ENCODE measurements at places on chromosomes 11 and 22. TPM values are rescaled to one million over a fixed set of nuclear protein-coding genes. Genes with fewer than 3 reads are reported as not detected.

The RTN4R gene
- 1.2 TPM for total RNA-seq

The MS4A7 gene
- total RNA-seq: not detected

The BAIAP2L2 gene
- 0.20 TPM for total RNA-seq

The C11orf86 gene
- not detected for total RNA-seq

The NNMT gene
- total RNA-seq: 300 TPM

The SLC22A8 gene
- not detected for total RNA-seq
